ENCODE measurements at places on chromosomes 6 and 20.
A peak's percentile ranks its signal among the peaks of the same experiment; 100 is the strongest.

GRCh38 chr6:43786664-43787329, 16.8 kb downstream of the VEGFA start:
- no peak for DNase-seq

GRCh38 chr6:111952821-111953540, 79.7 kb upstream of the FYN start:
- peak; percentile 76 for DNase-seq

- peak; percentile 71 for DNase-seq
Measured at GRCh38 chr6:30877419-30878262, 6.7 kb upstream of the DDR1 start.

DNA sequence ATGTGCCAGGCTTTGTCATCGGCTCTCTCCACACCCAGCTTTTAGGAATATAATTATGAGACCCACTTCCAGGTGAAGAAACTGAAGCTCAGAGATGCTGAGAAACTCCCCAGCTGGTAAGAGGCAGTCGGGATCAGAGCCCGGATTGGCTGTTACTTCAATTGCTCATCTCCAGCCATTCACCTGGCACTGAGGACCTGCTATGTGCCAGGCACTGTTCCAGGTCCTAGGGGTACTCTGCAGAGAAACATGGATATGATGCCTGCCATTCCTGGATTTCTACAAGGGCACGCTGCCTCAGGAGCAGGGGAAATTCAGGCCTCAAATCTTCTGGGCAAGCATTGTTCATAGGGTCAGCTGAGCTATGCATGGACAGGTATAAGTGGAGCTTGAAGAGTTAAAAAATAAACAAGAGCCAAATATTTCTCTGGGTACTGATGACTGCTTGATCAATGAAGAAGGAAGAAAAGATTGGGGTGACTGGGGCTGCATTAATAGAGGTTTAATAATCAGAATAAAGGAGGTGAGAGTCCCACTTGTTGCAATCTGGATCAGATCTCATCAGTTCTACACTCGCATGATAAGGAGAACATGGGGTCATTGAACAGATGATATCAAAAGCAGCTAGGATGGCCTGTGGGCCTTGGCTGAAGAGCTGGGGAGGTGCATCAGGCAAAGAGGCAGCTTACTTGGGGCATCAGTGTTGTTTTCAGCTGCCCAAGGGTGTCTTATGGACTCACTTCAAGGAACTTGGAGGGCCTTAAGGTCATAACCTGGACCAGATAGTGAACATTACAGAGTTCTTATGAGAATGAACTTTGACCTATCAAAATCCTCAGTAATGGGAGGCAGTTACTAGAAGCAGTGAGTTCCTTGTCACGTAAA, 80.9 kb upstream of the TOX2 start:
- no peak for DNase-seq

DNA sequence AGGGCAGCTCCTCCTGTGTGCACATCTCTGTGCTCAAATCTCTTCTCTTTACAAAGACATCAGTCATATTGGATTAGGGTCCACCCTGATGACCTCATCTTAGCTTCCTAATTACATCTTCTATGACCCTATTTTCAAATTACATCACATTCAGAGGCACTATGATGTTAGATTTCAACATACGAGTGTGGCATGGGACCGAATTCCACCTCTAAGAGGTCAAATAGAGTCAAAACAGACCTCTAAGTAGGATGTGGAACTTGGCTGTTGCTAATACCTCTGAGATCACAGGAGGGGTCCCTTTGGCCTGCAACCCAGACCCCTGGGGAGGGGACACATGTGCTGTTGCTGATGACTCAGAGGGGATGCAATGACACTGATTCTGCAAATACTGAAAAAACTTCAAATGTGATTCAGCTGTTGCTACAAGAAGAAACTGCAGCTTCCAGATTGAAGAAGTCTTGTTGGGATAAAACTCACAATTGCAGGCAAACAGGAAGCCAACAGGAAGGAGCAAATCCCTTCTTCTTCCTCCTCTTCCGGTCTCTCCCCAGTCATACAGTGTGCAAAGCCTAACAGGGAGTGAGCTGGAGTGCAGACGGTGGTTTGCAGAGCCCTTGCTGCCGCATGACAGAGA, 216.2 kb downstream of the MYLK4 start:
- DNase-seq: no peak

- peak; percentile 13 for DNase-seq
Measured at GRCh38 chr6:26743157-26743821, 83.7 kb upstream of the ZNF322 start.

- no peak for DNase-seq
Measured at GRCh38 chr20:63023071-63023935, 16.5 kb upstream of the BHLHE23 start.

DNA sequence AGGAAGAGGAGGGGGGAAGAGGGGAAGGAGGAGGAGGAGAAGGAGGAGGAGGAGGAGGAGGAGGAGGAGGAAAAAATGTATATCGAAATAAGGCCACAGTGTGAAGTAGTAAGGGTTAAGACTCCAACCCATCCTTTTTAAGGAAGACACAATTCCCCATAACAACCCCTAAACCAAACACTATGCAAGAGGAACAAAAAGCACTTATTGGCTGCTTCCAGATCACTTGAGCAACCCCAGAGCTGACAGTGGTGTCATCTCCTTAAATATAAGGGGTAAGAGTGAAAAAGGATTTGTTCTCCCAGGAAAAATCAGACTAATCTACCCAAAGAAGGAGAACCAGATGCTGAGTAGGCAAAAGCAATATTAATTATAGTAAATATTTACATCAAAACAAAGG, 169.1 kb upstream of the SASH1 start:
- no peak for DNase-seq

Measured in RWPE1 (cell line).